ENCODE measurements at places on chromosomes 11 and 22.

DNA sequence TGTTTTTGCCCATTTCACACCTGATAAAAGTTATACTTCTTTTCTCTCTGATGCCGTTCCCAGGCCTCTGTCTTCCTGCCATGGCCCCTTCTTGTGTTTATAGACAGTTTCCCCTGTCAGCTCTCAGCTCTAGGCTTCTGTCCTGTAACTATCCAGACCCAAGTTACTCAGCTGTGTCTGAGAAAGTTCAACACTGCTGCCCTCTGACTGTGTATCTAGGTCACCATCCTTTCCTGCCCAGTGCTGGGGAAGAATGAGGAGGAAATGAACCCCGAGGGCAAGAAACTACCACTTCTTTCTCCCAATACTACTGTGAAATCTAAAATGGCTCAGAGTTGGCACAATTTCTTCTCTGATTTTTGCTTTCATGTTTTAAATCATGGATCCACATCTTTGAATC, 29.6 kb downstream of the SNX19 start:
- no peak for DNase-seq

DNA sequence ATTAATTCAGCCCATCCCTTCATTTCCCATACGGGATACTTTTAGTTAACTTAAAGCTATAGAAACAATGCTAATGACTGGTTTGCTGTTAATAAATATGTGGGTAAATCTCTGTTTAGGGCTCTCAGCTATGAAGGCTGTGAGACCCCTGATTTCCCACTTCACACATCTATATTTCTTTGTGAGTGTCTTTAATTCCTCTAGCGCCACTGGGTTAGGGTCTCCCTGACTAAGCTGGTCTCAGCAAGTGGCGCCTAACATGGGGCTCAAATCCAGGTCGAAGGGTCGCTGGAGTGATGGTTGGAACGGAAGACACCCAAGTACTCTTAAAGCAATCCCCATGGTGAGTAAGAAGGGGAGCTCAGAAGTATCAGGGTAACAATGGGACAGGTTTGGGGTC, 14.4 kb upstream of the OOSP1 start:
- DNase-seq, result no peak

DNA sequence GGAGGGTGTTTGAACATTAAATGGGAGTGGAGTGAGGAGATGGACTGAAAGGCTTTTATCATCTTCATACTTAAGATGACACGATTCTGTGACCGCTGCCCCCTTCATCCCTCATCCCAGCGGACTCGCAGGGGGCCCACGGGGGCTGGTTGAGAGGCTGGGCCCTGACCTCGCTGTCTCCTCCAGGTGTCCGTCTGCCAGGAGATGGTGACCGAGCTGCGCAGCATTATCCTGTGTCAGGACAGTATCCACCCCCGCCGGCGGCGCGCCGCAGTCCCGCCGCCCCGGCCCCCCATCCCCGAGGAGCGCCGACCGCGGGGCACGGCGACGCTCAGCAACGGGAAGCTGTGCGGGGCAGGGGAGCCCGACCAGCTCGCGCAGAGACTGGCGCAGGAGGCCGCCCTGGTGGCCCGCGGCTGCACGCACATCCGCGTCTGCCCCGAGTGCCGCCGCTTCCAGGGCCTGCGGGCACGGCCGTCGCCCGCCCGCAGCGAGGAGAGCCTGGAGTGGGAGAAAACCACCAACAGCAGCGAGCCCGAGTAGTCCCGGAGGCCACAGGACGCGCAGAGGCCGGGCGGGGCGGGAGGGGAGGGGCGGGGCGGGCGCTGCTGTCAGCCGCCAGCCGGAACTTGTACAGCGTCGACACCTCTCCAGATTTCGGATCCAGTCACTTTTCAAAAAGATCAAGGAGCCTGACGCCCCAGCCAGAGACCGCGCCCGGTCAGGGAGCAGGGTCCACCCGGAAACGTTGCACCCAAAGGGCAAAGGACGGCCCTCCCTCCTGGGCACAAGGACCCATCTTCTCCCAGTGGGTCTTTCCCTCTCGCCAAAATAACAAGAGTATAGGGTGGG, 38.0 kb upstream of the TBCEL start:
- DNase-seq, result no peak

GRCh38 chr22:30104501-30105156, 24.4 kb downstream of the HORMAD2 start:
- DNase-seq, result no peak

DNA sequence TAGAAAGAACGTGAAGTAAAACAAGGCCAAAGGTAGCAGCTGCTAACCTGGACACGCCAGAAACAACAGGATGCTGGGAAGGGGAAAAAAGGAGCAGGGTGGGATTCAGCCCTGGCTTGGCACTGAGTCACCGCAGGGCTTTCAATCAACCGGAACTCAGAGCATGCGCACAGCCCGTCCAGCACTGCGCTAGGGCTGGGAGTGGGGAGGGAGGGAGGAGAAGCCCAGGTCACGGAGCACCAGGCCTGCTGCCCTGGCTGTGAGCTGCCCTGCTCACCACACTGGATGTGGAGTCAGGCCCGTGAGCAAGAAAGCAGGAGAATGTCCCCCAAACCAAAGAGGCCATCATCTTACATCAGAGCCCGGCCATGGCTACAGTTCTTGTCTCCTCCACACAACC, 51.5 kb downstream of the APOL1 start:
- no peak for DNase-seq
